SK-N-DZ (cell line): ENCODE measurements at places on chromosomes 4 and X.

DNA sequence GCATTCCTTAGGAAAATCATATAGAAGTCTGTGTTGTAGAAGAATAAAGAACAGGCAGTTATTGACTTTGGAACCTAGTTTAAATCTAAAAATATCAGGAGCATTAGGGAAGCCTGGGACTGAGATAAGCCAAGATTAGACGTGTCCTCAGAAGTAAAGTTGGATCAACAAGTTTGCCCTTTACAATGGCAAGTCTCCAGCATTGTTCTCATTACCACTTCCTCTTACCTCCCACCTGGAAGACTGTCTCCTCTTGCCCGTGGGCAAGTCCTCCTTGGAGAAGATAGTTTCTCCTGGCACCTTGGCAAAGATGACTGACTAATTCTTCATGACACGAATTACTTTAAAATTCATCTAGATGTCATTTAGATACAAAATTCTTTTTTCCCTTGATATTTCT is 37.8 kb downstream of the CNKSR2 start:
- DNase-seq, result no peak

DNA sequence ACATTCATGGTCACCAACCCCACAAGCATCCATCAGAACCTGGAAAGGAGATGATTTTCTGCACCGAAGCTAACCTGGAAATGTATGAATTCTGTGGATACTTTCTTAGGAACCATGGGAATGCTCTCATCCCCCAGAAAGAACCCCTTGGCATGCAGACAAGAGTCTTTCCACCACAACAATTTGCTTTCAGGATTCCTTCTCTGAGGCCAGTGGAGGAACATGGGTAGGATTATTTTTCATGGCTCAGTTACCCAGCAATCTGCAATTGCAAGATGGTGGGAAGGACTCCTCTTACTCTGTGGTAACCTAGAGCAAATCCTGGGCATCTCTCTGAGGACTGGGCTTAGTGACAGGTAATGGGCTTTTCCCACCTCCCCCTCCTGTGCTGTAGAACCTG is 131.9 kb upstream of the MSX1 start:
- DNase-seq, result no peak

DNA sequence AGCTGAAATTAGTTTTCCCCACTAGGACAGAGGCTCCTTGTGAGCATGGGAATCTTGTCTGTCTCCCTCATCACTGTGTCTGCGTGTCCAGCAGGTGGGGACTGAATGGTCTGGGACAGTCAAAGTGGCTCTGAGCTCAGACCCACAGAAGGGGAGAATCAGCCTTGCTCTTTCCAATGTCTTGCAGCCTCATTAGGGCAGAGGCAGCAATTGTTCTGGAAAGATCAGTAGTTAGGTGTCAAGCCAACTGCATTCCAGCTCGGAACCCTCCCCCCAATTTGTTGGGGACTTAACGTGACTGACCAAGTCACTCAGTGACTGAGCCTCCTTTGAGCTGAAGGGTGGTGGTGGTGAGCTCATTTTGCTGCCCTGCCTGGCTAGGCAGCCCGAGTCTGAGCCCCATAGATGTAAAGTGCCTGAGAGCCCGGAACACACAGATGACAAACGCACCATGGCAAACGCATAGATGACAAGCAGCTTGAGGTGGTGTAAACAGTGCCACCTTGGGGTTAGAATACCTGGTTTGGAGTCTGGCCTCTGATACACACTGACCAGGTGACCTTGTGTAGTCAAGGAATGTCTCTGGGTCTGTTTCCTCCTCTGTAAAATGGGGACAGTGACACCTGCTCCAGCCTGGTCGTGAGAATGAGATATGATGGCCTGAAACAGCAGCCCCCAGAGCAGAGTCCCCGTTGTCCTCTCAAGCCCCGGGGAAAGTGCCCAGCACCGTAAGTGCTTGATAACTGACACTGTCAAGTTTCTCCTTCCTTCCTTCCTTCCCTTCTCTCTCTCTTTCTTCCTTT is 2.7 kb upstream of the SORCS2 start:
- no peak for DNase-seq

DNA sequence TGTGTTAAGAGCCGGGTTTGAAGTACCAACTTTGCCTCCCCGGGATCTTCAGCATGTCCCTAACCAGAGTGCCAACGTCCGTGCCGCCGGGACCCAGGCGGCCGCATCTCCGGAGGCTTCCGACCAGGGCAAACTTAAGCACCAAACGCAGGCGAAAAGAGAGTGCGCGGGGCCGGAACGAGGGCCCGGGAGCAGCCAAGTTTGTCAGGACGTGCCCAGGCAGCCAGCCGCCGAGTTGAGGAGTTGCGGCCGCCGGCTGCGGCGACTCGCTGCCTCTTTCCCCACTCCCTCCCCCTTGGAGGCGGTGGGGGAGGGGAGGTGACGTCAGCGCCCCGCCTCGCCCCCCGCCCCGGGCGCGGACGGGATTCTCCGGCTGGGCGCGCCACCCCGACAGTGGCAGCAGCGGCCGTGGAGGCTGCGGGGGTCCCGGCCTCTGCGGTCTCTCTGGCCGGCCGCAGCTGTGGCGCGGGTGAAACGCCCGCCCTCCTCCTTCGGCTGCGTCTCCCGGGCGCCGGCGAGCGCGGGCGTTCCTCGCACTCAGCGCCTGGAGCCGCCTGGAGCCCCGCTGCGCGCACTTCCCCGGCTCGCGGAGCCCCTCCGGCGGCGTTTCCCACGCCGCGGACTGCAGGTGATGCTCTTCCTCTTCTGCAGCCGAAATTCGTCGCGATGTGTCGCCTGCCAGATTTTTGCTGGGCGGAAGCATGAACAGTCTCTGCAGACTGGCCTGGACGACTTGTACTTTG is 2.9 kb upstream of the FAT1 start:
- DNase-seq, result peak; percentile 47

GRCh38 chr4:164204434-164204833 is 549.5 kb upstream of the SMIM31 start:
- DNase-seq, result no peak

DNA sequence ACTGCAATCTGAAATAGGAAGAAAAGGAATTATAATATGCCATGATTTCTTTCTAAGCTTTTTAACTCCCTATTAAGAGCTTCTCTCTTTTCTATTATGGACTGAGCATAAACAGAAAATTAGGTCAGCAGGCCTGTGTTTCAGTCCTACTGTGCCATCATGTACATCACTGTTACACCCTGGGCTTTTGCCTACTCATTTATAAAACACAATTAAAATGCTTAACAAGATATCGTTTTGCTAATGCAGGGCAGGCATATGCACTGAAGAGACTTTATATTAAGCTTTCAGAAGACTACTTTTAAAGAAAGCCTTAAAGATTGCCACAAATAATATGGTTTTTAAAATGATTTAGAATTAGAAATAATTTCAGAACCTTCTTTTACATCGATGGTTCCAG is 828 bp upstream of the BBS12 start:
- DNase-seq, result no peak

- DNase-seq, result no peak
Measured at GRCh38 chrX:72180539-72180938, 1.0 kb upstream of the PIN4 start.

DNA sequence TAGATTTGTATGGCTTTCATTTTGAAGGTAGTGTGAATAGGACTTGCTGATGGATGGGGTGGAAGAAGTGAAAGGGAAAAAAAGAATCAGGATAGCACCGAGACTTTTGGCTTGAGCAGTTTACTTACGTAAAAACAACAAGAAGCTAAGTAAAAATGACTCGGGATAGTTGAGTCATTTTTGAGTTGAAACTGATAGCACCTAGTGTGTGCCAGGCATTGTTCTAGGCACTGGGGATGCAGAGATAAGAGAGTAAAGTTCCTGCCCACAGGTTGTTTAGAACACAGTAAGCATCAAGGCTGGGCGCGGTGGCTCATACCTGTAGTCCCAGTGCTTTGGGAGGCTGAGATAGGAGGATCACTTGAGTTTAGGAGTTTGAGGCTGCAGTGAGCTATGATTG is 34.7 kb downstream of the ADD1 start:
- no peak for DNase-seq

- DNase-seq, result peak; percentile 50
Measured at GRCh38 chr4:59728496-59728895, 1471.6 kb upstream of the ADGRL3 start.

DNA sequence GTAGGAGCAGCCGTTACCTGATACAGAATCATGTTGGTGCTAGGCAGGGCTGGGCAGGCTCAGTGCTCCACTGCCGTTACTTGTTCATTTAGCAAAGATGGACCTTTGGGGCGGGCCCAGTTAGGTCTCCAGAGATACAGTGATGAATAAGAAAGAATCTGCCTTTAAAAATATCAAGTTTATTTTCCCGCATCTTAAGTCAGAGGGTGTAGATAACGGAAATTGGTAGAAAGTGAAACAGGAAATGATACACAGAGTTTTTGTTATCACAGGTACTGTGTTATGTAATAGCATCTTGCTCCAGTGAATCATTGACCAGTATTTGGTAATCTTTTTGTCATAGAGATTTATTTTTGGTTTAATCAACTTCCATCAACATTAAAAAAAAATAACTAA is 5.5 kb downstream of the TMEM131L start:
- no peak for DNase-seq

DNA sequence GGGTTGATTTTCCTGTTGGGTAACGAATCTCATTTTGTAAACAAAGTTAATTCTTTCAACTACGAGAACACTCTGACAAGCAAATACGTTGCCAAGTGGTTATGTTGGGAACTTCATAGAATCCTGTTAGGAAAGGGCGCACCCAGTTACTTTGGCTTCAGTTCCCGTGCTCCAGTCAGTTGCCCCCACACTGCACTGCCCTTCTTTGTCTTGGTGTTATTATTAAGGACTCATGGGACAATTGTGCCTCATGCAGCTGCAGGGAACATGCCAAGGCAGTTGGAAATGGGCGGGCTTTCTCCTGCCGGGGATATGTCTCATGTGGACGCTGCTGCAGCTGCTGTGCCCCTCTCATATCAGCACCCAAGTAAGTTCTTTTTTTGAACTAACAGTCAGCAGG is 28.9 kb downstream of the OFD1 start:
- no peak for DNase-seq
